Stimulated activated CD8-positive, alpha-beta memory T cell treated with anti-CD3 and anti-CD28 coated beads, Interleukin-4, amount 100 ng/mL, for 48 hours (primary cell): ENCODE measurements at places on chromosomes 12 and 14.

DNA sequence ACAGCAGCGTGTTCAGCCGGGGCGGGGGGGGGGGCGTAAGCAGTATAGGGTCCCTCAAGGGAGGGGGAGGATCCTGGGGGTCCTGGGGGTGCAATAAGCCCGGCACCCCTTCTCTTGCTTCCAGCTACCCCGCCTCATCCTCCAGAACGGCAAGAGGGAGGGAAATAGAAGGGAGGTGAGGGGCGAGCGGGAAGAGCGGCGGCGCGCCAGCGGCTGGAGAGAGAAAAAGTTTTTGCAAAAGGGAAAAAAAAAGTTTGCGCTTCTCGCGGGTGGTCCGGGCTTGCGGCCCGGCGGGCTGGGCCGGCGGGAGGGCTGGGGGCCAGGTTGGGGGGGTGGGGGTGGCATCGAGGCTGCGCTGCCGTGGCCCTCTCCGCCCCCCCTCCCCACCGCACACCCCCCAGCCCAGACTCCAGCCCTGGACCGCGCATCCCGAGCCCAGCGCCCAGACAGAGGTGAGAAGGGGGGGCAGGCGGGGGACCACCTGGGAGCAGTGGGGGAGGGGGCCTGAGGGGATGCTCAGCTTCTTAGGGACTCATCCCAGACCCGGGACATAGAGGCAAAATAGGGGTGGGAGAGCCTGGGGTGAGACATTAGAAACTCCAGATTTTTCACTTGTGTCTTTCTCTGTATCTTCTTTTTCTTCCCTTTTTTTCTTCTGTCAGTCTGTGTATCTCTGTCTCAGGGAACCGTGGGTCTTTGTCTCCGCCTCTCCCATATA, at the start of gene GLI1:
TSS of gene GLI1 (plus strand) at position 36 of the 718 bp plus-strand sequence. CDS start 3,907 bp downstream, outside the sequence.
- no peak for DNase-seq

- no peak for DNase-seq
Measured at GRCh38 chr12:79512068-79512467, 178.7 kb downstream of the PAWR start.

GRCh38 chr12:4243091-4243490, 30.5 kb upstream of the CCND2 start:
- DNase-seq, result no peak

DNA sequence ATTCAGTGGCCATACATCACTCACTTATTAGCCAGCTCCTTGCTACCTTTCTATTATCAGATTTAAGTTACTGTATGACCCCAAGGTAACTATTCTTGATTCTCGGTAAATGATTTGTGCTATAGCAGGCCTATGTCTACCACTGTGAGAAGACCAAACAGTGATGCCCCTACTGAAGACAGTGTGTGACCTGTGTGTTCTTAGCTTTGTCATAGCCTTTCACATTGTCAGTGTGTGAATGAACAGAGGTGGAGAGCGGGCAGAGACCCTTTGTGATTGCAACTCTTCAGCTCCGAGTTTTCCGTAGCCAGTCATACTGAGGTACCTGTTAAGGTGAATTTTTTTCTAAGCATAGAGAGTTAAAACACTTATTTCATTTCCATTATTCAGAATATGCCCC, 294.0 kb downstream of the LRFN5 start:
- no peak for DNase-seq

GRCh38 chr14:23119363-23120327, 590 bp upstream of the CEBPE start:
- no peak for DNase-seq
